ENCODE measurements at places on chromosomes 1 and 21. TPM values are rescaled to one million over a fixed set of nuclear protein-coding genes. Genes with fewer than 3 reads are reported as not detected.

Gene C1QB
- polyA plus RNA-seq, result not detected

Gene KIF2C
- 183 TPM for polyA plus RNA-seq

DNA sequence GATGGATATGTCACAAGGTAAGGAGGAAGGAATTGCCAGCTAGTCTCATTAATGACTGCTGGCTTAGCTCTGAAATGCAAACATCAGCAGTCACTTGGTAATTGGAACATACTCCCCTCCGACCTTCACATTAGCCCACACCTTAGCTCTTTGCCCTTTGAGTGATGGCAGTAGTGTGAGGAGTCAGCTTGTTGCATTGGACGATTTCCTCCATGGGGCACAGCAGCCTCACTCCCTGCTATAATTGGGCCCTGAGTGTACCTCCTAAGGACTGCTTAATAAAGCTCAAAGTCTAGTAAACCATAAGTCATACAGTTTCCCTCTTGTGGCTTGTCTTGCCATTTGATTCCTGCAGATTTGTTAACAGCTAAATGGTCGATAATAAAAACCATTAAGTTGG lies 19.4 kb downstream of the METTL13 start:
- DNase-seq, result no peak

Gene HES3
- polyA plus RNA-seq, result not detected

Gene KDM1A
- polyA plus RNA-seq, result 142 TPM

- DNase-seq, result peak; percentile 57
Observed at GRCh38 chr1:100543640-100544039, 5.7 kb downstream of the GPR88 start.

Gene TEDDM1
- polyA plus RNA-seq, result not detected

GRCh38 chr1:110087812-110088738 lies 17.6 kb upstream of the ALX3 start:
- DNase-seq, result peak; percentile 87

DNA sequence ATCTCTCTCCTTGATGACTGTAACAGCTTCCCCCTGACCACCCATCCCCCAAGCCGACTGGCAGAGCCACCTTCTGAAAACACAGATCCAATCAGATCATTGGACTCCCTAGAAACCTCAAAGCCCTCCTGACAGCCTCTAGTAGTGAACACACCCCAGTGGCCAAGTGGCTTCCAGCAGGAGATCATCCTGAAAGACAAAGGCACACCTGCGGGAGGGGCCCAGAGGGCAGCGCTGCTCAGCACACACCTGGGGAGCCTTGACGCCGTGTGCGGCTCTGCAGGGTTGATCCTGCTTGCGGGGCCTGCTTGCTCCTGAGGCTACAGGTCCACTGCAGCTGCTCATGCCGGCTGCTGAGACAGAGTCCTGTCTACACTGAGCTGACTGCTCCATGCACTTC lies 41.5 kb downstream of the SLC66A1 start:
- DNase-seq, result no peak

Gene MAP1LC3C
- polyA plus RNA-seq, result not detected

GRCh38 chr21:39159342-39160063 lies 23.7 kb downstream of the PSMG1 start:
- DNase-seq, result no peak

Gene CFAP45
- 1.0 TPM for polyA plus RNA-seq

- DNase-seq, result no peak
Observed at GRCh38 chr1:98054786-98055185, 134.0 kb upstream of the DPYD start.

GRCh38 chr1:200676829-200677228 lies 7.1 kb upstream of the DDX59 start:
- peak; percentile 24 for DNase-seq

Gene RGS18
- polyA plus RNA-seq, result not detected

Gene KCNN3
- not detected for polyA plus RNA-seq

Gene DENND2C
- 0.07 TPM for polyA plus RNA-seq

DNA sequence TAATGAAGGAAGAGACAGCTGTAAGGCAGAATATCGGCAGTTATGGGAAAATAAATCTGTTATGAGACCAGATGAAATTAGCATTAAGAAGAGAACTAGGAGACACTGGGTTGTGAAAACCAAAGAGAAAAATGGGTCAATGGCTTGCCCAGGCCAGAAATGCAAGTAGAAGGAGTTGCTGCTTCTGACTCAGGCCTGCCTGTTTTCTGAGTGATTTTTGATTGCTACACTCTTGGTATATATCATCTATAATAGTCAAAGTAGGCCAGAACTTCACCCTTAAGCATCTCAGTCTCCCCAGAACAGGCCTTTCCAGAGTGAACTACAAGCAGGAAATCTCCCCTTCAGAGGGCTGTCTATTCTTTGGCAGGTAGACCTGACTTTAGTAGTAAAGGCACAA lies 107.0 kb downstream of the NRIP1 start:
- no peak for DNase-seq

DNA sequence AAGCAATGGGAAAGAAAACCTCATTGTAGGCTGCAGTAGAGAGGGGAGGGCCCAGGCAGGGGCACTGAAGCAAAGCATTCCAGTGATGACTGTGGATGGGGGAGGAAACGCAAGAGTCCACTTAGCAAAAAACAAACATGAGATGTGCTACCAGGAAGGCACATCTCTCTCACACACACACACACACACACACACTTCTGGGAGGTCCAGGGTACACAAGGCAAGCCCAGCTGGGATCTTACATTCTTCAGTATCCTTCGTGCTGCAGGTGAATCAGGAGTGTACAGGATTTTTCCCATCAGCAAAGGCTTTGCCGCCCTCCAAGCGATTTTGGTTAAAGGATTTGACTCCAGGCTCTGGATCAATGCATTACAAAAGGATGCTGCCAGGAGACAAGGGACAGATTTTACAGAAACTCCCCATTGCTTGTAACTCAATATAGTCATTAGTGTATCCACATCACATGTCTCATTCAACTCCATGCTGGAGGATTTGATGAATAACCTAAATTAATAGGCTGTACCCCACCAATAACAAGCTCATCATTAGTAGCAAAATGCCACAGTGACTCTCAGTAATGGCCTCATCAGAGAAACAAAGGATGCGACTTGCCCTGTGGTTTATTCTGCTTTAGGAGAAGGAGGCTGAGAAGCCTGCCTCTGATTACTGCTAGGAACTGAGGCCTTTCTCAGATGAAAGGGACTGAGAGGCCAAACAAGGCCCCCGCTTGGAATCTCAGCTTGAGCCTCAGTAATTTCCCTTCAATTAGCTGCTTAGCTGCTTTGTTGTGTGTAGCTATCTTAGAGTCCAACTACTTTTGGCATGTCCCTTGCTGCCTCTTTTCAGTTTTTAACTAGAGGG lies 41.6 kb downstream of the ABCA4 start:
- DNase-seq, result no peak

Gene PLA2G2C
- polyA plus RNA-seq, result 0.32 TPM

GRCh38 chr1:61245696-61246400 lies 163.5 kb downstream of the NFIA start:
- no peak for DNase-seq

Gene OR2L8
- not detected for polyA plus RNA-seq

DNA sequence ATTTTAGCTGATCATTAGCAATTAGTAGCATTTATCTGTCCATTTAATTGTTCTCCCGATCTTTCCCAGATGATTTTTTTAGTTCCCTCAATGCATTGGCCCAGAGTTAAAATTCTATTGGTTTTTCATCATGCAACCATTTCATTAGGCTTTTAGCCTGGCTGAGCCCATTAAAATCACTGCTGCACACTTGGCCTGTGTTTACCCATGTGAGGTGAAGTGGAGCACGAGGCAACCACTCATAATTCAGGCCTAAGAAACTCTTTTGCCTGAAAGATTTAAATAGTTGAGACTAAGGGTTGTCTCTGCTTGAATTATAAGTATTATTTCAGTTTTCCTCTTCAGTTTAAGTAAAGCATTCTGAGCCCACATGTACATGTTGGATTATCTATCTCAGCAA lies 889.0 kb upstream of the ADGRL4 start:
- DNase-seq, result no peak
